ENCODE measurements at places on chromosomes 1 and 21.

- DNase-seq: no peak
These were observed 22.8 kb downstream of the S100A6 start for GRCh38 chr1:153513023-153513422.

DNA sequence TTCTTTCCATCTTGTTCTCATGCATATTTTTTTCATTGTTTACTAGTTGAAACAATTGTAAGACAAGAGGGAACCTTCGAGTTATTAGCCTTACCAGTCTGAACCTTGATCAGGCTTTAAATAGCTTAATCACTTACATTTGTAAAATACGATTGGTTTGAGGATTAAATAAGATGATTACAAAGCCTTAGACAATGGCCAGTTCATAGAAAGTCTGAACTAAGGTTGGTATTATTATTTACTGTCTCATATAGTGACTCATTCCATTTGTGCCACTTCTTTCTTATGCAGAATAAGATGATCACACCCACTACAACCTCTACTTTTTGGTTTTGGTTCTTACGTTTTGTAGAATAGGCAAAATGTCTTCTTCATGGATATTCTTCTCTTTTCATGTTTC, 94.1 kb downstream of the RPE65 start:
- no peak for DNase-seq

DNA sequence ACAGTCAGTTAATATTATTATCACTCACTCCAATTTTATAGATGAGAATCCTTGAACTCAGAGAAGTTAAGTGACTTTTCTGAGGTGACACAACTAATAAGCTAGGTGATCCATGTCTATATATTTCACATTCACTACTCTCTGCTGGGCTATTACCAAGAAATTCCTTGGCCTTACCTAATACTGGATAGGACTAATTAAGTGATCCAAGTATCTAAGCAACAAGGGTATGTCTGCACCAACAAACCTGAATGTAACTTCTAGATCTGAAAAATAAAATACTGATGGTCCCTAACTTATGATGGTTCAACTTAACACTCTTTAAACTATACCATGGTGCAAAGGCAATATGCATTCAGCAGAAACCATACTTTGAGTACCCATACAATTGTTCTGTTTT, 14.8 kb upstream of the CASQ2 start:
- DNase-seq: no peak

DNA sequence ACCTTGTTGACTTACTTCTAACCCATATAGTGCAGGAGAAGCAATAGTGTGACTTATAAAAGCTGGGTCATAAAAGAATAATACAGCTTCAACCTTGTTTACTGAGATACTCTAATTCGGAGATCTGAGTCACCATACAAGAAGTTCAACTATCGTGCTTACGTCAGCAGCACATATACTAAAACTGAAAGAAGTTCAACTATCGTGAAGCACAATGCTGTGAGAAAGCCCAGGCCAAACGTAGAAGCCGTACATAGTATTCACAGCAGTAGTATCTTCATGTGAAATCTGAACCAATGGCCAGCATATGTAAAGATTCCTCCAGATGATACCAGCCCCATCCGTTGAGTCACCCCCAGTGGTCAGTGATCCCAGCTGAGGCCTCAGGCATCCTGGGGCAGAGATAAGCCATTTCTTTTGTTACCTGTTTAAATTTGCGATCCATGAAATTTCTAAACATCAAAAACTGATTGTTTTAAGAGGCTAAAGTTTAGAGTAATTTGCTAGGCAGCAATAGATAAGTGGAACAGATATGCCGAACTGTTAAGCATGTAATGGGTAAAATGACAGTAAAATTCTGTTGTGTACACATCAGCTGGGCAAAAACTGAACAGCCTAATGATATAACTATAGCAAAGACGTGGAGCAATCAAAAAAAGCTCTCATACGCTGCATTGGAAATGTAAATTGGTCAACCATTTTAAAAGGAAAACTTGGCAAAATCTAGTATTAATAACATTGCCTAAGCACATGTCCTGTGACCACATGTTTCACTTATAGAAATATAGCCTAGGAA, 53.9 kb upstream of the SAMD13 start:
- no peak for DNase-seq

- DNase-seq: no peak
These were observed 12.5 kb downstream of the RGS8 start for GRCh38 chr1:182671750-182672486.

DNA sequence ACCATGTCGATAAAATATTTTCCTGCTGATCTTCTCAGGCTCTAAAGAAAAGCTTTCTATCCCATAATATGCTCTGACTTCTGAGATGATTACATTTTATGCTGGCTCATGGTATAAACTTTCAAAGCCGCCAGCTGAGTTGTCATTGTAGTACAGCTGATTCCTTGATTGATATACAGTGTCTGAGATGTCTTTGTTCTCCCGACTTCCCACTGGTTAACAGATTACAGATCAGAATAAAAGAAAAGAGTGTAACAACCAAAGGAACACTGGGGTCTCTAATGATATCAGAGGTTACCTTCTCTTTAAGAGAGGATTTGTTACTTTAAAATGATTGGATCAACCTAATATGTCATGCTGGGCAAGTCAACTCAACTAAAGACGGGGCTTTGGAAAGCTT, 485.4 kb upstream of the LRRC7 start:
- DNase-seq: no peak

DNA sequence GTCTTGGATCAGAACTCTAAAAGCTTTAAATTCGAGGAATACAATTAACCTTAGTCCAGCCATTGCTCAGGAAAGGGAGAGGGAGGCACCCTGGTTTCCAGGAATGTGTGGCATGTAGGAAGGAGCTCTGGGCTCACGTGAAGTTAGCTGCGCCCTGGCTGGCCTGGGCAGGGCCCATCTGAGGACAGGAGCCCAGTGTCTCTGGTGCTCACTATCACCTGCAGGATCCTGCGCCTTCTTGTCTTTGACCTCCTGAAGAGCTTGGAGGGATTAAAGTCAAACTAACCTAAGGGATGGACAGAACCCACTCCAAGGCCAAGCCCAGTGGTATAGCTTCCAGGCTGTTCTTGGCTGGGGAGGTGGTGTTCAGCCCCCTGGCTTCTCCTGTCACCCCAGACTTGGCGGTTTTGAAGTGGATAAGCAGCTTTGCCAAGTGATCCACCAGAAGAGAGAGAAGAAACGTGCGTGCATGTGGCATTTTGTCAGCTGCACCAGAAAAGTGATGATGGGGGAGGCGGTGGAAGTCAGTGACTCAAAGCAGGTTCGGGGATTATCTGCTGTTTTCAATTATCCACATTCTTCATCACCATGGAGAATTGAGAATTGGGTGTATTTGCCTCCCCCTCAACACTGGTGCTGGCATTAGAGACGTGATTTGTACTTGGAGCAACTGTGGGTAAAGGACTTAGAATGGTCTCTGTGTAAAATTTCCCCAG, 11.9 kb upstream of the KCNN3 start:
- no peak for DNase-seq

DNA sequence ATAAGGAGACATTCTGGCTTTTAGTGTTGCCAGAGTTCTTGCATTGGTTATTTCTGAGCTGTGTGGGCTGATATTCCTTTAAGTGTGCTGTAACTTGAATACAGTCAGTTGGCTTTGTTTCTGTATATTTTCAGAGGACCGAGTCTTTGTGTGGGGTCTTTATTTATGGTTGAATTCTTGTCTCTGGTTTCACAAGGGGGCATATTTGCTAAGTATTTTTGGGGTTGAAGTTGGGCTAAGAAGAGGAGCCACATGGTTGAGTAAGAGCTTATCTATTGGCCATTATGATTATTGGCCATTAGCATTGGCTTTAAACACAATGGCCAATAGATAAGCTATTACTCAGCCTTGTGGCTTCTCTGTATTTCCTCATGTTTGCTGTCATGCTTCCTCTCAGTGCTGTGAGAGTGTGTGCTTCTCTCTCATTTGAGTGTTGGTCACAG, 26.3 kb upstream of the PTGFR start:
- no peak for DNase-seq

DNA sequence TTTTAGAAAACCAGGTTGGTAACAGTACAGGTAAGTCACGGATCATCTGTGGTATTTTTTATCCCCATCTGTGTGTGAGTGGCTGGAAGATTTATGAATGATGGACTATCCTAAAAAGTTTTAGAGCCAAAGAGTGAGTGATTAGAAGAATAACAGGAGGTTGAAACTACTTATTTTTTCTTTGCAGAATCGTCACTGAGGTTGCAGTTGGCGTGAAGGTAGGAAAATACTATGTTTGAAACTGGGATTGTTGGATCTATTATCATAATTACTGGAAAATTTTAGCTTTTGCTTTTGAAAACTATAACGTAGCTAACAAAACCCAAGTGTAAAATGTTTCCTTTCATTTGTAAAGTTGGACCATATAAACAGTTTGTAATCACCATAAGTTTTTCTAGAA, 1.8 kb downstream of the PTBP2 start:
- no peak for DNase-seq

GRCh38 chr1:18290740-18291412, 183.3 kb downstream of the IGSF21 start:
- no peak for DNase-seq

GRCh38 chr21:39630191-39630591, 17.5 kb downstream of the B3GALT5 start:
- DNase-seq: no peak

GRCh38 chr1:1891349-1892078, 627 bp upstream of the GNB1 start:
- peak; percentile 68 for DNase-seq

DNA sequence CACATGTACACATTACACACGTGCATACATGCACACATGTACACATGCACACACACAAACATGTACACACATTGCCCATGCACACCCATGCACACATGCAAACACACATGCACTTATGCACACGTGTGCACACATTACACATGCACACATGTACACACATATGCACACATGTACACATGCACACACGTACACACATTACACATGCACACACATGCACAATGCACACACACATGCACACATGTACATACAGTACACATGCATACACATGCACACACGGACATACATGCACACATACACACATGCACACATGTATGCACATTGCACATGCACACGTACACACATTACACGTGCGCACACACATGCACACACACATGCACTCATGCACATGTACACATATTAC, 95.3 kb upstream of the TTC34 start:
- DNase-seq: no peak

DNA sequence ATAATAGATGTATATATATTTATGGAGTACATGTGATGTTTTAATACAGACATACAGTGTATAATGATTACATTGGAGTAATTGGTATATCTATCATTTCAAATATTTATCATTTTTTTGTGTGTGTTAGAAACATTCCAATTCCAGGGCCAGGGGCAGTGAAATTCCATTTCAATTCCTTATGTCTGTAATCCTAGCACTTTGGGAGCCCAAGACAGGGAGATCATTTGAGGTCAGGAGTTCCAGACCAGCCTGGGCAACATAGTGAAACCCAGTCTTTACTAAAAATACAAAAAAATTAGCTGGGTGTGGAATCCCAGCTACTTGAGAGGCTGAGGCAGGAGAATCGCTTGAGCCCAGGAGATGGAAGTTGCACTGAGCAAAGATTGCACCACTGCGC, 30.4 kb upstream of the PDC start:
- no peak for DNase-seq

DNA sequence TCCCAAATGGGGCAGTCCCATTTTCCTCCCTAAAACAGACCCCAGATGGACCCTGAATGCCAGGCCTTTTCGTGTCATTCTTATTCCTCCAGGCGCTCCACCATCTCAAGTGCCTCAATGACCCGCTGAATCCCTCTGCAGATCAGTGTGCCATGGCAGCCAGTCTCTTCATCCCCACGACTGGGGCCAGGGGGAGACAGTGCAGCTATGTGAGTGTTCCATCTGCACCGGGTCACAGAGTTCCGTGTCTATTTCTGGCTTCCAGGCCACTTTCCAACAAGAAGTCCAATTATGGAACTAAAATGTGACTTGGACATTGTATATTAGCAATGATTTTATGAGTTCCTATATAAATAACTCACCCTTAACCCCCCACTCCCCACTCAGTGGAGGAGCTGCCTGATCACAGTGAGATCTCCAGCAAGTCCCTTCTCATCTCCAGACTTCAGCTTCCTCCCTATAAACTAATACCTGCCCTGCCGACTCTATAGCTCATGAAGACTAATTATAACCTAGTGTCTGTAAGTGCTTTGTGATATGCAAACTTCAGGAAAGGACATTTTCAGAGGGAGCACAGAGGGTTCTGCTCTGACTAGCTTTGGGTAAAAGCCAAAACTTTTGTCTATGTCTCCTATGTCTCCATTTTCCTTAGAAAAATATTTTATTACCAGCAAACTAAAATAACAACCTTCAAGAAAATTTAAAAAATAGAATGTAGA, 56.3 kb upstream of the NFASC start:
- DNase-seq: no peak

GRCh38 chr1:22350171-22350923, 101.3 kb upstream of the ZBTB40 start:
- no peak for DNase-seq

DNA sequence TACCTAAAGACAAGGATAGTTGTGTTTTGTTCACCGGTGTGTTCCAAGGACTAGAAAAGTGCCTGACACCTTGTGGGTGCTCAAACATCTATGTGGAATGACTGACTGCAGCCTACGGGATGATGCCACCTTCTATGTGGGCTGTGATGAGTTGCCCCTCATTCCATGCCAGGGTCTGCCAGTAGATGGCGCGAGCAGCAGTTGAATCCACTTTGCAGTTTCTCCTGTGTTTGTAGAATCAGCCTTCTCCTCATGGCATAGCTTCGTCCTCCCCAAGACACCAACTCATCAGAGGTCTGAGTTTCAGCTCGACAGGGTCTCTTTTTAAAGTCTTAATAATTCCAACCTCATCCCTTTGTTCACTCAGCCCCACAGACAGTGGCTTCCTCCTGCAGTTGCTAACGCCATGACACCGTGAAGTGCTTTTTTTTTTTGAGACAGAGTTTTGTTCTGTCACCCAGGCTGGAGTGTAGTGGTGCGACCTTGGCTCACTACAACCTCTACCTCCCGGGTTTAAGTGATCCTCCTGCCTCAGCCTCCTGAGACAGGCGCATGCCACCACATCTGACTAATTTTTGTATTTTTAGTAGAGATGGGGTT, 133.7 kb downstream of the CAPN8 start:
- peak; percentile 33 for DNase-seq

DNA sequence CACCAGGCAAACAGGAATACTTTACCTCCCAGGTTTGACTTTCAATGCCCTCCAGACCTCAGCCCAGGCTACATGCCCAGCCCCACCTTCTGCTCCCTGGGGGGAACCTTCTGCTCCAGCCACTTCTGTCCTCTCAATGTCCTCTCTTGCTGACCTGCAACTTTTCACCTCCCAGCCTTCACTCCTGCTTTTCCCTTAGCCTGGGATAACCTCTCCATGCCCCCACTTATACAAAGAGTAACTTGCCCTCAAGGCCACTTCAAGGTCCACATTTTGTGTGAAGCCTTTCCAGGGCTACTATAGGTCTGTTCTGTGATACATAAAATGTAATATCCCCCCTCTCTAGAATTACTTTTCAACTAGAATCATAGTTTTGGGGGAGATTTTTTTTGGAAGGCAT, 21.7 kb downstream of the SERTAD4 start:
- no peak for DNase-seq
